ENCODE measurements at places on chromosomes 3 and 15. TPM values are rescaled to one million over a fixed set of nuclear protein-coding genes. Genes with fewer than 3 reads are reported as not detected.

UBA3 gene
- total RNA-seq: 83.1 TPM

GRCh38 chr3:128145279-128145678, 8.0 kb upstream of the EEFSEC start:
- no peak for DNase-seq

- DNase-seq: no peak
These were observed 607.5 kb upstream of the NAALADL2 start for GRCh38 chr3:174251681-174252080.

- DNase-seq: no peak
These were observed 403.2 kb upstream of the CADM2 start for GRCh38 chr3:84555629-84556028.

- DNase-seq: no peak
These were observed 89.3 kb downstream of the UBE2E2 start for GRCh38 chr3:23292432-23292831.

LARP6 gene
- 0.41 TPM for total RNA-seq

DNA sequence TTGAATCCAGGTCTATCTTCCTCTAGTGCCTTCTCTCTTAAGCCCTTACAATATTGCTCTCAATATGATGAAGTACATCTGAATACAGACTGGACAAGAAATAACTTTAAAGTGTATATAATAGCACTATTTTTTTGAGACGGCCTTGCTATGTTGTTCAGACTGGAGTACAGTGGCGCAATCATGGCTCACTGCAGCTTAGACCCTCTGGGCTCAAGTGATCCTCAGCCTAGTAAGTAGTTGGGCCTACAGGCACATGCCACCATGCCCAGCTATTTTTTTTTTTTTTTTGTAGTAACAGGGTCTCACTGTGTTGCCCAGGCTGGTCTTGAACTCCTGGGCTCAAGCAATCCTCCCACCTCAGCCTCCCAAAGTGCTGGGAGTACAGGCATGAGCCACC, 53.6 kb downstream of the MAP3K13 start:
- no peak for DNase-seq

DNA sequence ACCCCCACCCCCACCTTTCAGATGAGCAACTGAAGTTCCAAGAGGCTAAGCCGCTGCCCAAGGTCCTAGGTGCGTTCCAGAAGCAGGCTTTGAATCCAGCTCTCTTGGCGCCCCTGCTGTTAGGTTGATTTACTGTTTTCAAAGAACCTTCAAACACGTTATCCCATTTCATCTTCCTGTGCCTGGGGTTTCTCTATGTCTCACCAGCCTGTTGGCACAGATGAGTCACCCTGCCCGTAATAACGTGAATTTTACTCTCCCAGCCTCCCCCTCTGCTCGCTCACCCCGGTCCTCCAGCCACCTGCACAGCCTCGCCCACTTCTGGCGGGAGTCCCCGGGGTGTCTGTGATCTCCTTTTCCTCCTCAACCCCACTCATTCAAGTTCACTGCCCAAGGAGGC, 13.0 kb upstream of the TSEN2 start:
- no peak for DNase-seq

DNA sequence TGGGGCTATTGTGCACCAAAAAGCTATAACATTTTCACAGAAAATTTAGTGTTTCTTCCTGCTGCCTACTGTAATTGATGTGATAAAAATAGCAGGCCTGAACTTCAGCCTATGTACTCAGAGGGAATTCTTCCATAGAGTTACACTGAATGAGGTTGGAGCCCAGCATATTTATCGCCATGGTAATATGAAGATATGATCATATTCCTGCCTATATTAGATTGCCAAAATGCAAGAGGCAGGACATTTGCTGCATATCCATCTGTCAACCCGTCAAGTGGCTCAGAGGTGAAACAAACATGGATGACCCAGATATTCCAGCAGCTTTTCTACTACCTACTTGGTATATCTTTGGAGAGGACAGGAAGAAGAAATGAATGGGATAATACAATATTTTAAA, 1150.6 kb downstream of the TBL1XR1 start:
- no peak for DNase-seq

CKMT1A gene
- not detected for total RNA-seq

GRCh38 chr3:127804141-127804540, 18.2 kb downstream of the MGLL start:
- no peak for DNase-seq

SCN11A gene
- 0.13 TPM for total RNA-seq

DNA sequence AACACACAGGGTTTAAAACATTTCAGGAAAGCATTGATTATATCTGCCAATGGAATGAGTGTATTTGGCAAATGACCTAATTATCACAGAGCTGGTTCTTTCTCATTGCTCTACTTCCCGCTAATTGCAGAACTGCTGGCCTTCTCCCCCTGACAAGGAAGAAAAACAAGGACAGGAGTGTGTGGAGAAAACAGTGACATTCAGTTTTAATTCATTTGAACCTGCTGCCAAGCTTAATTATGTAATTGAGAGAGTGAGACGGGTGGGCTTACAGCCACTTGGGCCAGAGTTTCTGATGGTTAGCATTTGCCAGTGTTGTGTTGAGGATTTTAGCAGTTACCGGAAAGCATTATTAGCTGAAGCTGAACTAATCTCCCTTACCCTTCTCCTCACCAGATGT, 301.4 kb downstream of the RBMS3 start:
- no peak for DNase-seq

- DNase-seq: no peak
These were observed 37.2 kb downstream of the AADACL2 start for GRCh38 chr3:151770956-151771355.

DNA sequence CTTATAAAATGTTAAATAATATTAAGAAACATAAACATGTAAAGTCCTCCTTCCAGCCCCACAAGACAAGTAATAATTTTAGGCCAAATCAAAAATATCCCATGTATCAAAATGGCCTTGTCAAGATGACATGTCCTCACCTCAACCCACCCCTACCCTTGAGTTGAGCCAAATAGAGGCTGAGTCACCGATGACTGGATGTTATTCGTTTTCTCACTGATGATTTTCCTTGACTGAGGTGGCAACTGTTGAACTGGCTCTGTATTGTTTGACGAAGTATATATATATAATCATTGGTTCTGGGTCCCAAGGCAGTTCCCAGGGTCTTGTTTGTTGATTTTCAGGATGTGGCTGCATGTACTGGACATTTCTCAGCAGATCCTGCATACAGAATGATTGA, 75.3 kb downstream of the TMEM108 start:
- no peak for DNase-seq

GRCh38 chr3:145355206-145355605, 805.8 kb downstream of the PLOD2 start:
- no peak for DNase-seq

NEK10 gene
- 1.2 TPM for total RNA-seq

DNA sequence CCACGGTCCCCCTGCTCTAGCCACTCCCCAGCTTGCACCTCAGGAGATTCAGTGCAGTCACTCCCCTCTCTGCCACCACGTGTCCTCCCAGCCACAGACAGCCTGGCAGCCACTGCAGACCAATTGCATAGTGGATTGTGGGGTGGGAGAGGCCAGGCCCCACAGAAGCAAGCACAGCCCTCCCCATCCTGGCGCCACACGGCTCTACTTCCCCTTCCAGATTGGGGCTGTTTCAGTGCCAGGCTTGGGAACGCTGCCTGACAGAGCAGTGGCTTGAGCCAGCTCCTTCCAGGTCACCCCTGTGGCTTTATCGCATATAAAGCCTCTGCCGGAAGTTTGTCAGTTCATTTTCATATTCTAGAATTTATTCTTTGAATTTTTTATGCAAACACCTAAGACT, 90.7 kb downstream of the TMEM266 start:
- no peak for DNase-seq

GRCh38 chr3:190345878-190346277, 23.6 kb upstream of the CLDN1 start:
- no peak for DNase-seq

PPP1R14D gene
- not detected for total RNA-seq

GLDN gene
- not detected for total RNA-seq

- DNase-seq: no peak
These were observed 68.4 kb upstream of the HACD2 start for GRCh38 chr3:123653221-123653682.

MNS1 gene
- not detected for total RNA-seq

ABI3BP gene
- total RNA-seq: 0.66 TPM
